Lower lobe of right lung (tissue), 2 donors: ENCODE measurements at places on chromosomes 11 and 22. TPM values are rescaled to one million over a fixed set of nuclear protein-coding genes. Genes with fewer than 3 reads are reported as not detected.

Gene KRTAP5-4
- not detected for total RNA-seq

Gene MAP6
- 10.8 TPM for total RNA-seq

Gene GRK3
- total RNA-seq: 34.3 TPM

Gene UCP3
- total RNA-seq: 3.1 TPM

Gene FAM180B
- total RNA-seq: 0.53 TPM

Gene TMPRSS6
- total RNA-seq: 0.53 TPM

Gene TRIM48
- total RNA-seq: not detected

Gene IGSF9B
- 5.5 TPM for total RNA-seq

Gene VPREB1
- total RNA-seq: not detected

- DNase-seq: no peak
Observed at GRCh38 chr22:27210111-27210730, 552.8 kb downstream of the MIAT start.

DNA sequence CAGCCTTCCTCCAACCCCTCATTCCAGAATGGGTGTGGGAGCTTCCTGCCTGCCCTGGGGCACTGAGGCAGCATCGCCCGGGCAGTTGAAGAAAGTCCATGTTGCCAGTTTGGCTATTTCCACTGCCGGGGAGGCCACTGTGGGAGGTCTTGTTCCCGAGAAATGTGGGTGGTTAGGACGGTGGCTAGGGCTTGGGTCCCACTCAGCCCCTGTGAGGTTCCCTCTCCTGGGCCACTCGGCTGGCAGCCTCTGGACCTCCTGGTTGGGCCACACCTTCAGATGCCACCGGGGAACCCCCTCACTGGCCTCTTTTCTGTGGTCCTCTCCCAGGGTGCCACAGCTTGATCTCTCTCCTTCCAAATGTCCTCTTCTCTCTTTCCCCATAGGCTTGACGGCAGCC, 5.1 kb upstream of the PPP6R3 start:
- peak; percentile 26 for DNase-seq

GRCh38 chr11:18720808-18721560, 5.0 kb downstream of the IGSF22 start:
- DNase-seq: peak; percentile 84

GRCh38 chr11:18676803-18677202, 21.8 kb upstream of the TMEM86A start:
- no peak for DNase-seq

GRCh38 chr11:65165410-65166317, 4.4 kb upstream of the SPDYC start:
- DNase-seq: no peak

GRCh38 chr22:29390270-29390669, 1.9 kb upstream of the AP1B1 start:
- no peak for DNase-seq

GRCh38 chr11:111694851-111695250, 71.3 kb downstream of the PPP2R1B start:
- DNase-seq: no peak

DNA sequence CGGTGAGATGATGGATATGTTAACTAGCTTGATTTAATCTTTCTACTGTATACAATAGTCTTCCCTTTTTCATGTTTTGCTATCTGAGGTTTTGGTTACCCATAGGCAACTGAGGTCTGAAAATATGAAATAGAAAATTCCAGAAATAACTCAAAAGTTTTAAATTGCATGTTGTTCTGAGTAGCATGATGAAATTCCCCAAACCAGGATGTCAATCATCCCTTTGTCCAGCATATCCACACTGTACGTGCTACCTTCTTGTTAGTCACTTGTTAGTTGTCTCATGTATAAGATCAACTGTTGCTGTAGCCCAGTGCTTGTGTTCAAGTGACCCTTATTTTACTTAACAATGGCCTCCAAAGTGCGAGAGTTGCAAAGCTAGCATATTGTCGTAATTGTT, 21.2 kb upstream of the OR10W1 start:
- no peak for DNase-seq

- peak; percentile 27 for DNase-seq
Observed at GRCh38 chr11:62875698-62876478, 4.8 kb upstream of the SLC3A2 start.

DNA sequence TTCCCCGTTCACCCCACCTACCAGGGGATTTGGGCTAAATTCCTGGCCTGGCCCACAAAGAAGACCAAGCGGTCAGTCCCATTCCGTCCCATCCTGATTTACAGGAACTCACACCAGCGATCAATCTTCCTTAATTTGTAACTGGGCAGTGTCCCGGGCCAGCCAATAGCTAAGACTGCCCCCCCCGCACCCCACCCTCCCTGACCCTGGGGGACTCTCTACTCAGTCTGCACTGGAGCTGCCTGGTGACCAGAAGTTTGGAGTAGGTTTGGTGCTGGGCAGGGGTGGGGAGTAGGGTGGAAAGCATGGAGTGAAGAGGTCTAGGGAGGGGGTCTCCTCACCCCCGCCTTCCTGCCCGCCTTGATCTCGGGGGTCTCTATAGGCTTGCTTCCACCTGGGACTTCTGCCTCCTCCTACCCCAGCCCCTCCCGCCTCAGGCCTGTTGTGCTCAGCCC, at the start of gene SERPING1:
Gene SERPING1, plus strand, starts transcription at position 225 of the 455 bp plus-strand sequence. CDS start 586 bp downstream, outside the sequence.
- DNase-seq: peak; percentile 70

- DNase-seq: no peak
Observed at GRCh38 chr11:75793966-75794365, 21.0 kb upstream of the UVRAG start.

GRCh38 chr22:17422736-17423343, 53.6 kb downstream of the CECR2 start:
- DNase-seq: no peak

DNA sequence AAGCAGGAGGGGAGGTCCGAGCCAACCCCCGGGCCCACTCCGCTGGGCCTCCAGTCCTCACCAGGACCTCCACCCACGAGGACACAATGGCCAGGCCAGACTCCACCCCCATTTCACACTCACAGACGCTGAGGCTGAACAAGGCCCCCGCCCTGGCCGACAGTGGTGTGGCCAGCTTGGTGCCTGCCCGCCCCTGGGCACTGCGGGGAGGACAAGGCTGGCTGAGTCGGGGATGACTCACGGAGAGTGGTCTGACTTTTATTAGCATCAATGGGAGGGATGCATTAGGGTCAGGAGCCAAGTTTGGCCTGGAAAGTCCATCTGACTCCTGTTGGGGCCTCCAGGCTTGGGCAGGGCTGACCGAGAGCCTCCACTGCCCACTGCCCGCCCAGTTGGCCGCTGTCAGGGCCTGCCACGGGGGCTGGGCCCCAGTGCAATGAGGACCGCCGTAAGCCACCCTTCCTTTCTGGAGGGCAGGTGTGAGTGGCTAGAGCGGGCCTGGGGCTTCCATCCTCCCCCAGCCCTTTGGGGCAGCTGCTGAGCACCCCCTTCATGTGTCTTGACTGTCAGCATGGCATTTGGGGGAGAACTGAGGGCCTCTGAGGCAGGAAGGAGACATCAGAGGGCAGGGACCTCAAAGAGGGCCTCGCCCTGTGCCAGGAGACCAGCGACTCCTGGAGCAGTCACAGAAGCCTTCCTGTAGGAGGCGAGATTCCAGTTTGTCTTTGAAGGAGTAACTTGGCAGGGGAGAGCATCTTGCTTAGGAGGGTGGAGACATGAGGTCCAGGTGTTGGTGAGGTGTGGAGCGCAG, 10.6 kb downstream of the TSPAN32 start:
- DNase-seq: peak; percentile 45

DNA sequence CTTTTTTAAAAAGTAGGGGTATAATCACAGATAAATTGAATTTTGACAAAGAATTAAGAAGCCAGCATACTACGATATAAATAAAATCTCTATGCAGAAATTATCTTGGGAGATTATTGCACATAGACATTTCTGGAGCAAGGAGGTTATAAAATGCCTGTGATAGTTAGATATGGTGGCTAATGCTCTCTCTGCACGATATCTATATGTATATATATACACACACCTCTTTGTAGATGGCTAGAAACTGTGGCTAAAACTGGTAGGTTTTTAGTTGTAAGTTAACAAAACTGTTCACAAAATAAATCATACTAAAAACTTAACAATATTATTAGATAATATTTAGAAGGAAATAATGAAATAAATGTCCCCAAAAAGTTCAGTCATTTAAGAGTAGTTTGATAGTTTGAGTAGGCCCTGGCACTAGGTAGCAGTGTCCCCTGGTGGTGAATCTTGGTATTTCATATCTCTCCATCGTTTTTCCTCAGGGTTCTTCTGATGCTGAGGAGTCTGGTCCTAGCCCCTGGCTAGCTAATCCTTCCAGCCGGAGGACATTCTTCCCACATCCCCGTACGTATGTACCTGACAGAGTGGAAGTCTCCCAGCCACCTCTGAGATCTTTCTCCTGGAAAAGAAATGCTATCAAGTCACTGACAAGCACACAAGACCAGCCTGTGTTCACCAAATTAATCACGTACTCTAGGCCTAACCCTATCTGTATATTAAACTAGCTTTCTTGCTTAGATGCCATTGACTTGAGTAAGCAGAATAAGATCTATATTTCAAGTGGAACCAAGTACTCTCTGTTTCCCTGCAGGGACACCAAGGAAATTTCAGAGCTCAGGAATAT, 32.2 kb downstream of the ART5 start:
- no peak for DNase-seq

- no peak for DNase-seq
Observed at GRCh38 chr11:74135127-74135840, 35.5 kb downstream of the C2CD3 start.

GRCh38 chr11:123478352-123478987, 48.4 kb downstream of the GRAMD1B start:
- no peak for DNase-seq

GRCh38 chr22:45974498-45974897, 2.5 kb downstream of the WNT7B start:
- no peak for DNase-seq

GRCh38 chr11:26465274-26465673, 106.8 kb downstream of the MUC15 start:
- DNase-seq: no peak

DNA sequence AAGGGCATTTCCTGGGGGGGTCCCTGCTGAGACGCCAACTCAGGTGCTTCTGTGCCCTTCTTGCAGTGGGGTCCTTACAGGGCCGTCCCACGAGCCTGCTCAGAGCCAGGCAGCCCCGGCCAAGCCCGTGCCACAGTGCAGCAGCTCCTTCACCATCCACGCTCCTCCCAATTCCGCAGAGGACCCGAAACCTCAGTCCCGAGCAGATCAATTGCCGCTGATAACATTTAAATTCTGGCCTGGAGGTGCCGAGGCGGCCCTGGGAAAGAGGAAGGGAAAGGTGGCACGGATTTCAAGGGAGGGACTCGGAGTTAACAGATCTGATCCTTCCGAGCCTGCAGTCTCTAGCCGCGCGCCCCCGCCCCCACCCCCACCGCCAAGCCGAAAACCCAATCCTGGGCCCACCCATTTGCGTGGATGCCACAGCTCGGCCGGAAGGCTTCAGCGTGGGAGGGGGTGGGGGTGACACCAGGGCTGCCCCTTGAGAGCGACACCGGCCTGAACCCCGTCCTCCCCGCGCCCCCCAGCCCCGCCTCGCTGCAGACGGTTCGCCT, 32.3 kb upstream of the JAM3 start:
- no peak for DNase-seq

DNA sequence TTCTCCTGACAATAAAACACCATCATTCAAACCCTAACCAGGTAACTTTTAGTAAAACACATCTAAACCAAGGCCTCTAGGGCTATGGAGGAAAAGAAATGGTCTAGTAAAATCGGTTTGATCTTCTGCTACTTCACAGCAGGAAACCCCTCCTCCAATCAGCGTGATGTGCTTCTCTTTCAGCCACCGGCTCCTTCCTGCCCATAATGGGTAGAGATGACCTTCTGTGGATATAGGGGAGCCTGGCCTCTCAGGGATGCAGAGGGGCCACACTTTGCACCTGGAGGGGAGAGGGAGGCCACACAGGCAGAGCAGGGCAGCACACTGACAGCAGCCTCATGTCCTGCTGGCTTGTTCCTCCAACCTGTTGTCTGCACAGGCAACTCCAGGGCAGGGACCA, 6.9 kb downstream of the EHD1 start:
- no peak for DNase-seq

DNA sequence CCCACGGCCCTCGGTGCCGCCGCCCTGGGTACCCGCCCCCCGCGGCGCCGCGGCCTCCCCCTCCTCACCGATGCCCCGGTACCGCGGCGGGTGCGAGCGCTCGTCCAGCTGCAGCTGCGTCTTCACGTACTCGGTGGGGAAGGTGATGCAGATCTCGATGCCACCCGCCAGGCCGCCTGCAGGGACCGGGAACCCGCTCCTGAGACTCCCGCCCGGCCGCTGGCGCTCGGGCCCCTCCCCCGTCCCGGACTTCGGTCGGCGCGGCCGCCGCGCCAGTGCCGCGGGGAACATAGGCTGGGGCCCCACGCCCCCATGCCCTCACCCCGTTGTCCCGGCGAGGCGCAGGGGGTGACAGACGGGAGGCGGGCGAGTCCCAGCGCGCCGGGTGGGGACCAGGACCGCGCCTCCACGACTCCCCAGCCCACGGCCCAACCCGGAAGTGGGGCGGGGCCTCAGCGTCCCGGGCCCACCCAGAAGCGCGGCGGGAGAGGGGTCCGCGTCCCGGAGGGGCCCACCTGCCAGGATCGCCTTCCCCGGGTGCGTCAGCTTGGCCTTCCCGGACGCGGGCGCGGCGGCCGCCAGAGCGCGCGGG, 375 bp downstream of the SLC25A1 start:
- DNase-seq: peak; percentile 74

- no peak for DNase-seq
Observed at GRCh38 chr11:36160091-36160490, 129.1 kb downstream of the COMMD9 start.

- DNase-seq: no peak
Observed at GRCh38 chr22:23121424-23121823, 20.4 kb downstream of the RSPH14 start.

DNA sequence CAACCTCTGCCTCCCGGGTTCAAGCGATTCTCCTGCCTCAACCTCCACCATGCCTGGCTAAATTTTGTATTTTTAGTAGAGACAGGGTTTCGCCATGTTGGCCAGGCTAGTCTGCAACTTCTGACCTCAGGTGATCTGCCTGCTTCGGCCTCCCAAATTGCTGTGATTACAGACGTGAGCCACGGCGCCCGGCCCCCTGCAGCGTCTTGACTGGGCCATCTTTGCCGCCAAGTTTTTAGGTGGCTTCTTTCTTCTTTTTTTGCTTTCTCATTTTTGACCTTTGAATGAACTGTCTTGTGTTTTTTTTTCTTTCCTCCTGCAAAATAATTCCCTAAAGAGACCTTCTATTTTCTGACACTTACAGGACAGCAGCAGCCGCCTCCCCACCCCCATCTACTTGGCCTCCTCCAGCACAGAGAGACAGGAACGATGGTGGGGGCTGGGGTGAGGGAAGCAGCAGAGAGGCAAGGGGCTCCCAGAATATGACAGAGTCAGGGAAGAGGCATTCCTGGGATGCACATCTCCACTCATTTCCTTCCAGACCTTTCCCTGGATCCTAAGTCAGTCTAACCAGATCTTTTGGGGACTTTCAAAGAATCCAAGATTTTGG, 92.6 kb upstream of the ALX4 start:
- no peak for DNase-seq

- DNase-seq: peak; percentile 60
Observed at GRCh38 chr22:19430890-19431541, 517 bp downstream of the HIRA start.

- DNase-seq: no peak
Observed at GRCh38 chr22:47738472-47739013, 976.1 kb downstream of the TBC1D22A start.
